Natural killer cell (primary cell): ENCODE measurements at places on chromosomes 11 and 22.

GRCh38 chr11:73425108-73425507 is 48.9 kb downstream of the RELT start:
- no peak for DNase-seq

GRCh38 chr11:134026655-134027343 is 42.1 kb upstream of the JAM3 start:
- no peak for DNase-seq

DNA sequence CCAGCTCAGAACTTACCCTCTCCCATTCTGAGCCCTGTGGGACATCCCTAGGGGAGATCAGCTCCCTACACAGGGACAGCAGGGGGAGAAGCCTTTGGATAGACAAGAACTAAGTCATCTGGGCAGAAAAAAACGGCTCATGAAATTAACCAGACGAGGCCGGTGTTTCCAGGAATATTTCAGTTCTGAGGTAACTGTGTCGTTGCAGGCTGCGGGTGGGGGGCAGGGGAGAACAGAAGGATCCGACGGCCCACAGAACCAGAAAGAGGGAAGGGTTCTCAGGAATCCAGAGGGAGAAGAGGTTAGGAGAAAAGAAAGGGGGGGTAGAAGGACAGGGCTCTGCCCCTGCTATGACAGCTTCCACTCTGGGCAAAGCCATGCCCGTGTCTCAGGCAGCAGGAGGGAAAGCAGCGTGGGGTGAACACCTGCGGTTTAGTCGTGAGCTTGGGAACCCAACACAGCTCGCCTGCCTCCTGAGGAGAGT is 3.6 kb downstream of the CLCF1 start:
- DNase-seq = peak; percentile 49

GRCh38 chr11:106133529-106133928 is 56.1 kb downstream of the AASDHPPT start:
- no peak for DNase-seq

DNA sequence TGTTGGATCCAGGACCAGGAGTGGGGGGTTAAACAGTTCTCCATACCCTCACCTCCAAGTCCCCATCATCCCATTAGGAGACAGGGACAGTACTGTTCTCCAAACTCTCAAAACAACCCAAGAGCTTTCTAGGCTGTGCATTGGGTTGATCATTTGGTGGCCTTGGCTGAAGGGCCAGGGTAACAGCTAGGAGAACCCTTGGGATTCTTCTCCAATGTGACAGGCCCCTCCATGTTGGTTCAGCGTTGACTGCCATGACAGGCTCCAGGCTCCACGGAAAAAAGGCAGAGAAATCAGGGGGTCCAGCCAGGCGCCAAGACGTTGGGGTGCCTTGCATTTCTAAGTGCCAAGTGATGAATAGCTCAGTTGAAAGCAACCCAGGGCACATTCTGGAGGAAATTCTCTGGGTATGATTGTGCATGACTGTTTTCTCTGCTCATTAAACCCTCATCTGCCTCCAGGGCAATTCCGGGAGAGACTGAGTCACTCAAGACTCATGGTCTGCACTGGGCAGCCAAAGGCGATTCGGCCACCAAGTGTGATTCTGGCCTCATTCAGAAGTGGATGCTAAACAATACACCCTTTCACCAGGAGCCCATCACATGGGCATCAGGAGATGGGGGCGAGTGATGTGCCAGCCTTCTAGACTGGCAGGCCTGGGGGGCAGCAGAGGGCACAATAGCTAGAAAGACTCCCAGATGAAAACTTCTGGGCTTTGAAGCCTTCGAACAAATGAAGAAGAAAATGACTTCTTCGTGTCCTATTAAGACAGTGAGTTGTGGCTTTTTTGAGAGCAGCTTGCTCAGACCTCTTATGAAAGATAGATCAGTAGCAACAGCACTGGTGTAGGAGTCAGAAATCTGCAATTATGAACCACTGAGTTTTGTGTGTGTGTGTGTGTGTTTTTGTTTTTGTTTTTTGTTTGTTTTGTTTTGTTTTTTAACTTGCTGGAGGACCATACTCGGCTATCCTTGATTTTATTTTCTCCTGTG is 27.7 kb downstream of the CD44 start:
- DNase-seq = no peak

- DNase-seq = no peak
These were observed 223.5 kb upstream of the NTM start for GRCh38 chr11:131146827-131147490.

DNA sequence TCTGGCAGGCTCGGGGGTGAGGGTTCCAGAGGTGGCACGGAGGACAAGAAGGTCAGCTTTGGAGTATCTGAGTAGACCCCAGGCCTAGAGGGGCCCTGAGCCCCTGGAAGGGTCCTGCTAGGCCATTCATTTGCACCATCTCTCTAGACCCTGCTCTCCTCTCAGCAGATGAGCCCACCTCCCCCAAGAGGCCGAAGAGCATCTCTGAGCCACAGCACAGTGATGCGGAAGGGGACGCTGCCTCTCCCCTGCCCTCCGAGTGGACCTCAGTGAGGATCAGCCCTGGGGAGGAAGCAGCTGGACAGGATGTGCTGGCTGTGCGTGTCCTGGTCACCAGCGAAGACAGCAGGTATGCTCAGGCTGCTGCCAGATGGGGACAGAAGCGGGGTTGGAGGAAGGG is 101.6 kb upstream of the PARVA start:
- no peak for DNase-seq

DNA sequence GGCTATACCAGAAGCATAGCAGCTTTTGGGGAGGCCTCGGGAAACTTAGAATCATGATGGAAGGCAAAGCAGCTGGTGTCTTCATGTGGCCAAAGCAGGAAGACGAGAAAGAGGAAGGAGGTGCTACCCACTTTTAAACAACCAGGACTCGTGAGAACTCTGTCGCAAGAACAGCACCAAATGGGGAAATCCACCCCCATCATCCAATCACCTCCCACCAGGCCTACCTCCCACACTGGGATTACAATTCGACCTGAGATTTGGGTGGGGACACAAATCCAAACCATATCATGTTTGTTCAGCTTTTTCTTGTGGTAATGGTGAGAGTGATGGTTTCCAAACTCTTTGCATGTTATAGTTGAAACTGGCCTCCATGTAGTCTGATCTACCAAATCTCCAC is 32.5 kb upstream of the OR10D3 start:
- no peak for DNase-seq

DNA sequence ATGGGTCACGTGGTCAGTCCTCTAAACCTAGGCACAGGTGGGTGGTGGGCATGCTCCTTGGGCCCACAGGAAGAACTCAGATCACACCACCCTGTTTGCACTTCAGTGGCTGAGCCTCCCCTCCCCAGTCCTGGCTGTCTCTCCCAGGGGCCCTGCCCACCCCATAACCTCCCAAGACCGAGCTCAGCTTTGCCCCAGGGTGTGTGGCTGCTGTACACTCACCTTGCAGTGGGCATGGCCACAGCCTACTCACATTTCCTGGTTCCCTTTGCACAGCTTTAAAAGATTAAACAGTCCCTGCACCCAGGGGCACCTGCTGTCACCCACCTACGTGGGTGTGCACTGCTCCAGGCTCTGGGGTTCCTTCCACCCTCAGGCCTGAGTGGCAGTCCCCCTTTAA is 13.8 kb downstream of the TRIOBP start:
- DNase-seq = no peak

DNA sequence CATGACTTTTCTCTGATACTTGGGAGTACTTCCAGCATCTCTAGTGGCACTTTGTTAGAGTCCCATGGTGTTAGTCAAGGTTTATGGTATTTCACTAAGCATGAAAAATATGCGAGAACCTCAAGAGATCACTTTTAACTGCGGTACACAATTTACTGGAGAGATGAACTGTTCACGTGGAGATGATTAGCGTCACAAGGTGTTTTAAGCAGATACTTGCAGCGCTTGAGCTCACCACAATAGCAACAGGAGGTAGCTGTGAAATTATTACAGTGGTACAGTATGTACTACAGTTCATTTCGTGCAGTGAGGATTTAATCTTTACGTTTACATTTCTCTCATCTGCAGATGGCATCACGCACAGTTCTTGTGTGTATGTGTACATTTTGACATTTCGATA is 4.5 kb downstream of the PARVA start:
- DNase-seq = no peak

GRCh38 chr11:21723678-21724077 is 469.2 kb upstream of the ANO5 start:
- DNase-seq = no peak

- DNase-seq = no peak
These were observed 88.4 kb downstream of the SLC1A2 start for GRCh38 chr11:35330931-35331330.

- peak; percentile 56 for DNase-seq
These were observed 2.4 kb downstream of the GAS2L1 start for GRCh38 chr22:29308791-29309262.

DNA sequence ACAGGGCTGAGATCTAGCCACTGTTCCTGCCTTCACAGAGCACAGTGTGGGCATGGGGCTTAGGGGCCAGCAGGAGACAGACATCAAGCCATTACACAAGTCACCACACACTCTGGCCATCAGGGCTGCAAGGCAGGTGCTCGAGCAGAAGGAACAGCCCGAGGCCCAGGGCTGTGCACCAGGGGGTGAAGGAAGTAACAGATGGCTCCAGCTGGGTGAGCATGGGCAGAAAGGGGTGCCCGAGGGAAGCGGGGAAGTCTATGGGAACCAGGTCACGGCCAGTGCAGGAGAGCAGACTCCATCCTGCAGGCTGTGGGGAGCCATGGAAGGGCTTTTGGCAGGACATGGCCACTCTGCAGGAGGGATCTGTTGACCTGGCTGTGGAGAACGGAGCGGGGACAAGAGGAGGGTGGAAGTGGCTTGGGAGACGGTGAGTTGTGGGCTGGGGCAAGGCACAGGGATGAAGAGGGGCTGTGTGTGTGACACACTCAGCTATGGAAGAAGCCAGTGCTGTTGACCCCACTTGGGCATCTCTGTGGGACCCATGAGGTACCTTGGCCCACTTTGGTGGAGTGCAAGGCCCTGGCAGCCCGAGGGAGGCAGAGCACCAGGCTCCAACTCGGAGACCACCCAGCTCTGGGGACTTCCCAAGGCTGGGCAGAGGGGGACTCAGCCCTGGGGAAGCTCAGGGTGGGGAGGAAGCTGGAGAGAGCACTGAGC is 3.6 kb downstream of the C11orf68 start:
- no peak for DNase-seq
